Karpas-422 (cell line): ENCODE measurements at places on chromosomes 4 and X.
A peak's percentile ranks its signal among the peaks of the same experiment; 100 is the strongest.

GRCh38 chrX:83535417-83536196, 27.5 kb downstream of the POU3F4 start:
- DNase-seq, result no peak

- no peak for DNase-seq
These were observed 39.5 kb upstream of the TBC1D19 start for GRCh38 chr4:26544421-26544820.

- DNase-seq, result no peak
These were observed 419.8 kb downstream of the GALNTL6 start for GRCh38 chr4:172232966-172233365.

DNA sequence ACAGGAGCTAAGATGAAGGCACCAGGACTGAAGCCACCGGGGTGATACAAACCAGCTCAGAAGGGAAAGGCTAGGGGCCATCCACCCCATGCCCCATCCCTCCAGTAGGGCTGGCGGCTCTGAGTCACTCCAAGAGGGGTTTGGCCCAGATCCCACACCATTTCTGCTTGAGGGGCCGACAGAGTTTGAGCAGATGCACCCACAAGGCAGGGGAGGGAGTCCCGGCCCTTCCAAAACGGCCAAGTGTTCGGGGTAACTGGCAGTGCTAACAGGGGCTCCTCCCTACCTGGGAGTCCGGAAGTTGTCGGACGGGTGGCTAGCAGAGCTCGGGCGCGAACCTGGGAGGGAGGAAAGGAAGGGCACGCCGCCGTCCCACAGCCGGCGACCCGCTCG, 412 bp downstream of the SLC10A3 start:
- DNase-seq, result peak; percentile 76

- no peak for DNase-seq
These were observed 95.5 kb upstream of the PPP2R3B start for GRCh38 chrX:482192-482701.

DNA sequence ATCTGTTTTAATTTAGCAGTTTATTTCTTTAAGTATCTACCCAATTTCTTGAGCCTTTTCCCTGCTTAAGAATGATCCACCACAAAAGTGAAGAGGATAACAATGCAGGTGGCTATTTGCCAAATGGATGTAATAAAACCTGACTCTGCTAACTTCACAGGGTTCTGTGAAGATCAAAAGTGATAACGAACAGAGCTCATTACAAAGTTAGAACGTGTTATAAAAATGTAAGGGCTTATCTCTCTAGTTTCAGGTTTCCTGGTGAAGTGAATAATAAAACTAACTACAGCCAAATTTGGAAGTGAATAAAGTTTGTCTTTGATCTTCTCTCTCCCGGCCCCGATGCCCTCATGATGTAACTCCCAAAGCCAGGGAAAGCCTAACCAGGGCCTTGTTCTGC, 497.9 kb downstream of the SMARCA1 start:
- no peak for DNase-seq

GRCh38 chr4:95129821-95130311, 372.1 kb downstream of the BMPR1B start:
- no peak for DNase-seq

- DNase-seq, result no peak
These were observed 16.4 kb upstream of the EIF4E start for GRCh38 chr4:98945297-98945850.

DNA sequence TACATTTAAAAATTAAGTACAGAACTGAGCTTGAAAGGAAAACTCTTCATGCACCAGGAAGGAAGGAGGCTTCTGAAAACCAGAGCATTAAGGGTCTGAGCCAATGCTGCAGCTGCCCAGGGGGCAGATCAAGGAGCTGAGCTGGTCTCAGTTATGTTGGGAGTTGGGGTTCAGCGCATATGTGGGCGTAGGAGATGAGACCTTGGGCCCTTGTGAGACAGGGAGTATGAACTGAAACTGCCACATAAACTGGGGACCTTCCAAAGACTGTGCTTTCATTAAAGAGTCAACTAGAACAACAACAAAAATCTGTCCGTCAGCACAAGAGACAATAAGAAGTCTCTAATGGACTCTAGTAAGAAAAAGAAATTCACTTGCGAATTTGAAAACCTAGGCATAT, 226.9 kb downstream of the STK32B start:
- DNase-seq, result no peak

- peak; percentile 67 for DNase-seq
These were observed 30.2 kb downstream of the KIAA0232 start for GRCh38 chr4:6812766-6813165.

- no peak for DNase-seq
These were observed 550.2 kb downstream of the GBA3 start for GRCh38 chr4:23242962-23243361.

DNA sequence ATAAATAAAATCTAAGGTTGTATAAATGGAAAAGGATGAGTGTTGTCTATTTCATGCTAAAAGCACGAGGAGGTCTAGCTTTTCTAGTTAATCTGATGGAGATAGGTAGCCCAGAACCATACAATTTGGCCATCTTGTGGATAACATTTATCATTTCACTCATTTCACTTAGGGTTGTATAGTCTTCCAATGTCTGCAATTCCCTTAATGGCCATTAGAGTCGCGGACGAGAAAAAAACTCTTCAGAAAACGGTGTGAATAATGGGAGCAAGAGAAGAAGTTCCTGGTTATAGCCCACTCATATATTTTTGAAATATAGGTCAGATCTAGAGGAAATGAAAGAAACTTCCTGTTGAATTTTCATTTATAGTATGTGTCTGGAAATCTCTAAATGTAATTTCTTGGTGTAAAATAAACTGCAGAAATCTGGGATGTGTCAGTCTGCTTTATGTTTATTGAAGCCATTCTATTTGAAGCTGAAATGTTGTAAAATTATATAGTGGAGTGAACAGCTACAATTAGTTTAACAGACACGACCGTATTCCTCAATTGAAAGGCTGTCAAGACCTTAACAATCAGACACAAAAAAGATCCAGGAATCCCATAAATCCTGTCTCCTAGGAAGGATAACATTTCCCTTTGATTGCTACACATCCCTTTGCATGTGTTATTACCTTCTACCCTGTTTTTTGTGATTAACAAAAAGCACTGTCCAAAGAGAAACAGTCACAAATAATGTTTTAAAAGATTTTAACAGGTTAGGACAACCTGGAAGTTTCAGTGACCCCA, 47.7 kb upstream of the MGST2 start:
- DNase-seq, result peak; percentile 69

DNA sequence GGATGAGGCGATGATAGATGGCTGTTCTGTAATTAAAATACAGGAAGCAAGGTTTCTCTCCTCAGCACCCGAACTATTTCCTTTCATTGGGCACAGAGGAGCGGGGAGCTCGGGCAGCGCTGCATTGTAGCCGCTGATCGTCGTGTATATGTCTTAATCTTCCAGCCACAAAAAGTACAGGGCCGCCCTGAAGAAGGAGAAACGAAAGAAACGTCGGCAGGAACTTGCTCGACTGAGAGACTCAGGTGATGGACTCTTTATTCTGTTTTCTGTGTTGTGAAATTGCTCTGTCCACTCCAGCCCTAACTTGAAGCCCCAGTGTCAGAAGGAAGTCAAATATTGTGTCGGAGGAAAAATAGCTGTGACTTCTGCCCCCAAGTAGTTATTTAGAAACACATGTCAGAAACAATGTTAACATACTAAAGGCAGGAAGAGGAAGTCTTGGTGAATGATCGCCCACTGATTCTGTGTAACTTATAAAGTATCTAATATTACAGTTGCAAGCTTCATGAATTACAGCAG, 546 bp downstream of the ZRSR2 start:
- no peak for DNase-seq

GRCh38 chr4:54255881-54256280, 26.8 kb downstream of the PDGFRA start:
- no peak for DNase-seq

DNA sequence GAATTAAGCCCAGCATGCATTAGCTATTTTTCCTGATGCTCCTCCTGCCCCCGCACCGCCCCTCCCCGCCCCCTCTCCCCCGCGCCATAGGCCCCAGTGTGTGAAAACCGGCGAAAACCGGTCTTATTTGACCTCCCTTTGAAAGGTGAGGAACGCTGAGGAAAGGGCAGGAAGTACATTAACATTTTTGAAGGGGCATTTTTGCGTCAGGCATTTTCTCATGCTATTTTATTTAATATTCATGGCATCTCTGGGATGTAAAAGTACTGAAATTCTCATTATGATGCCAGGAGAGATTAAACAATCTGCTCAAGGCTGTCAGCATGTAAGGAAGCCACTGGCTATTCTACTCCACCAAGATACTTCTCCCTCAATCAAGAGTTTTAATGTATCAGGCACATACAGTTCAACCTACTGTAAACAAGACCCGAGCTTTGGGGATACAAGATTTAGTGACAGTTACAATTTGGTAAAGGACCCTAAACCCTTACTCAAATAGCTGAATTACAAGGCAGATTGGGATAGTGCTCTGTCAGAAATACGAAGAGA, 1.2 kb upstream of the NMU start:
- DNase-seq, result no peak

- DNase-seq, result no peak
These were observed 2020.0 kb upstream of the ADGRL3 start for GRCh38 chr4:59180161-59180560.

- DNase-seq, result no peak
These were observed 143.2 kb downstream of the KIT start for GRCh38 chr4:54800831-54801530.

GRCh38 chrX:134935276-134935675, 55.5 kb upstream of the SMIM10 start:
- no peak for DNase-seq

- DNase-seq, result no peak
These were observed 92.7 kb downstream of the STK32B start for GRCh38 chr4:5143940-5144339.
